Esophagus (tissue), 2 donors: ENCODE measurements at places on chromosomes 13 and 19. TPM values are rescaled to one million over a fixed set of nuclear protein-coding genes. Genes with fewer than 3 reads are reported as not detected.

The TDRD12 gene
- 0.04 TPM for polyA plus RNA-seq

The LIM2 gene
- polyA plus RNA-seq: not detected

The ZNF616 gene
- 1.7 TPM for polyA plus RNA-seq

The MIR17HG gene
- 7.2 TPM for polyA plus RNA-seq

The PTGIR gene
- 0.47 TPM for polyA plus RNA-seq

The OSCAR gene
- polyA plus RNA-seq: 0.73 TPM

The PPP1R13L gene
- 233 TPM for polyA plus RNA-seq

The KLK8 gene
- 261 TPM for polyA plus RNA-seq

The CCDC122 gene
- polyA plus RNA-seq: 4.0 TPM

The VMAC gene
- polyA plus RNA-seq: 3.4 TPM

The SLITRK1 gene
- polyA plus RNA-seq: not detected

The MBD3L5 gene
- polyA plus RNA-seq: not detected

The ZNF446 gene
- 6.9 TPM for polyA plus RNA-seq

The UTP14C gene
- 3.1 TPM for polyA plus RNA-seq

The WDFY2 gene
- polyA plus RNA-seq: 5.4 TPM

The MEDAG gene
- 1.7 TPM for polyA plus RNA-seq
